ENCODE measurements at places on chromosomes 5 and 9. TPM values are rescaled to one million over a fixed set of nuclear protein-coding genes. Genes with fewer than 3 reads are reported as not detected.

DNA sequence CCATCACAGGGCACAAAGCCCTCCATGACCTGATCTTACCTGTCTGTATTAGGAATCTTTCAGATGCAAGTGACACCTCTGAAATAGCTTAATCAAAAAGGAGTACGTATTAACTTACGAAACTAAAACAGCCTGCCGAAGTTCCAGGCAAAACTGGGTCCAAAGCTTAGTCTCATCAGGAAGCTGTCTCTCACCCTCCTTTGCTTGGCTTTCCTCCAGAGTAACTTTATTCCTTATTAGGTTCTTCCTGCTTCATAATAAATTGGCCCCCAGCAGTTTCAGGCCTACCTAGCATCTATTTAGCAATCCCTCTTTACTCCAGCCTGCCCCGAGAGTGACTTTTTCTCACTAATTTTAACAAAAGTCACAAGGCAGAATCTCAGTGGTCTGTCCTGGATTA lies 58.4 kb upstream of the STK32A start:
- H3K4me1 ChIP-seq = no peaks in the 10 kb centered on the region
- H3K27ac ChIP-seq = no peak overlapping the region
- no peak for DNase-seq
- no peak overlapping the region for H3K4me3 ChIP-seq

- no peak overlapping the region for H3K4me3 ChIP-seq
- H3K36me3 ChIP-seq = no peaks in the 10 kb centered on the region
- no peaks in the 10 kb centered on the region for H3K4me1 ChIP-seq
- no peak for DNase-seq
- no peaks in the 10 kb centered on the region for H3K27me3 ChIP-seq
These were observed 85.5 kb upstream of the PITX1 start for GRCh38 chr5:135119481-135119880.

- no peak overlapping the region for H3K27ac ChIP-seq
- H3K4me1 ChIP-seq = peaks cover 51% of the 10 kb centered on the region
- DNase-seq = no peak
These were observed 24.4 kb downstream of the LMNB1 start for GRCh38 chr5:126801174-126801991.

- H3K27me3 ChIP-seq = no peaks in the 10 kb centered on the region
- no peak overlapping the region for H3K4me3 ChIP-seq
- peaks cover 30% of the 10 kb centered on the region for H3K36me3 ChIP-seq
These were observed 6.7 kb downstream of the FAM114A2 start for GRCh38 chr5:154031937-154032489.

GRCh38 chr5:160702934-160703333 lies 149.1 kb downstream of the ATP10B start:
- no peak overlapping the region for H3K27ac ChIP-seq
- H3K4me1 ChIP-seq = no peaks in the 10 kb centered on the region
- H3K27me3 ChIP-seq = no peaks in the 10 kb centered on the region
- no peak overlapping the region for H3K4me3 ChIP-seq
- no peak for DNase-seq

DNA sequence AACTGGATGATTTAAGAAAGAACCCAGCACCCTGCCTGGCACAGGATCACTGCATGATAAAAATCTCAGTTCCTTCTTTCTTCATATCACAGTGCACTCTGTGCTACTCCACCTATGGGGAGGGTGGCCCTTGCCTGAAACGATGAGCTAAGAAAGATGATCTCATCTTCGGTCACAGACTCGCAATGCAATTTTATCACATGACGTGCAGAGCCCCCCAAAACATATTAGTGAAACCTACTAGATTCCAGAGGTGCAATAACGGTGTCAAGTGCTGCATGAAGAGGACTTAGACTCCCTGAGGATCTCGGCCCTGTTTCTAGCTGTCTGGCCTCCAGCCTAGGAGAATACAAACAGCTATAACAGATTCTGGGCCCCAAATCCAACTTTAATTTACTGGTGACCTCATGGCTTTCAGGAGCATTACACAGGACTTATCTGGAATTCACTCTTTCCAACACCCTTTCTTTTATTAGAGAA lies 104.0 kb downstream of the EBF1 start:
- H3K4me3 ChIP-seq = no peak overlapping the region
- no peaks in the 10 kb centered on the region for H3K4me1 ChIP-seq
- H3K27me3 ChIP-seq = peaks cover 4% of the 10 kb centered on the region
- DNase-seq = no peak
- no peak overlapping the region for H3K27ac ChIP-seq

- H3K27ac ChIP-seq = peak overlapping the region; percentile 9
- H3K27me3 ChIP-seq = no peaks in the 10 kb centered on the region
- no peak overlapping the region for H3K4me3 ChIP-seq
- H3K4me1 ChIP-seq = peaks cover 11% of the 10 kb centered on the region
- no peak for DNase-seq
These were observed 120.5 kb downstream of the MARCHF3 start for GRCh38 chr5:126909856-126910255.

GRCh38 chr9:34503406-34503805 lies 19.4 kb downstream of the ENHO start:
- H3K27me3 ChIP-seq = peaks cover 7% of the 10 kb centered on the region
- no peak overlapping the region for H3K27ac ChIP-seq
- H3K36me3 ChIP-seq = no peaks in the 10 kb centered on the region
- H3K4me3 ChIP-seq = no peak overlapping the region

DNA sequence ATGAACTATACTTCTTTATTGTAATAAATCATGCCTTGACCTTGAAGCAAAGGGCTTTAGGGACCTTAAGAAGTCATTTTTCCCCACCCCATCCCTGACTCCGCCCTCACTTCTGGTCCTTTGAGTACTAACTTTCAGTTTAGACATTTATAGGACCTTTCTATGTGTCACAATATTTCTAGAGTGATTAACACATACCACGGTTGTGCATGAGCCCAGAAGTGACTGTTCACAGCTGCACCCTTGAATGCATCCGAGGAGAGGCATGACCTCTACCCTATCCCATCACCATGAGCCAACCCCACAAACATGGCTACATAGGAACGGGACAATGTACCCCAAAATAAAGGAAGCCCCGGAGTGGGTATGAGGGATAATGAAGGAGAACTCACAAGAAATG lies 160.3 kb downstream of the HSD17B3 start:
- no peak overlapping the region for H3K4me3 ChIP-seq
- no peak for DNase-seq
- H3K4me1 ChIP-seq = peaks cover 3% of the 10 kb centered on the region
- no peak overlapping the region for H3K27ac ChIP-seq
- peaks cover 5% of the 10 kb centered on the region for H3K27me3 ChIP-seq

GRCh38 chr5:171710451-171711024 lies 75.1 kb upstream of the SMIM23 start:
- no peaks in the 10 kb centered on the region for H3K27me3 ChIP-seq
- no peaks in the 10 kb centered on the region for H3K4me1 ChIP-seq
- H3K27ac ChIP-seq = no peak overlapping the region
- H3K4me3 ChIP-seq = no peak overlapping the region
- DNase-seq = no peak

DNA sequence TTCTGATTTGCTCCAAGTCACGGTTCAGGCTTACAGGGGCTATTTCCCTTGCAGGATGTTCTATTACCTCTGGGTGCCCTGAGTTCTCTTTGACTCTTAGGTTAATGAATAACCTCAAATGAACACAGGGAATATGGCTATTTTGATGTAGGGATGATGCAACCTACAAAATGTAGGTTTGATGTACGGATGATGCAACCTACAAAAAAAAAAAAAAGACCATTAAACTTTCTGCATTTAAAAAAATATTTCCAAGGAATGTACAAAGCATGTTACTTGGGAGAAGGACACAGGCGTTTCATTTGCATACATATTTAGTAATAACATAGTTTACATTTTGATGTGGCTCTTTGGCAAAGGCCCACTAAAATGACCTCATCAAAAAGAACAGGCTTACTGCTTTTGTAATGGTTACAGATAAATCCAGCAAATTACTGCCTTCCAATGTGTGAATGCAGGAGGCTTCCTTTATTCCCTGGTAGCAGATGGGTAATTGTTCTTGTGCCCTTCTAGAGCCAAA lies 36.3 kb downstream of the ZNF474 start:
- H3K27me3 ChIP-seq = peaks cover 5% of the 10 kb centered on the region
- no peak overlapping the region for H3K4me3 ChIP-seq
- DNase-seq = no peak
- no peaks in the 10 kb centered on the region for H3K4me1 ChIP-seq
- no peaks in the 10 kb centered on the region for H3K36me3 ChIP-seq

DNA sequence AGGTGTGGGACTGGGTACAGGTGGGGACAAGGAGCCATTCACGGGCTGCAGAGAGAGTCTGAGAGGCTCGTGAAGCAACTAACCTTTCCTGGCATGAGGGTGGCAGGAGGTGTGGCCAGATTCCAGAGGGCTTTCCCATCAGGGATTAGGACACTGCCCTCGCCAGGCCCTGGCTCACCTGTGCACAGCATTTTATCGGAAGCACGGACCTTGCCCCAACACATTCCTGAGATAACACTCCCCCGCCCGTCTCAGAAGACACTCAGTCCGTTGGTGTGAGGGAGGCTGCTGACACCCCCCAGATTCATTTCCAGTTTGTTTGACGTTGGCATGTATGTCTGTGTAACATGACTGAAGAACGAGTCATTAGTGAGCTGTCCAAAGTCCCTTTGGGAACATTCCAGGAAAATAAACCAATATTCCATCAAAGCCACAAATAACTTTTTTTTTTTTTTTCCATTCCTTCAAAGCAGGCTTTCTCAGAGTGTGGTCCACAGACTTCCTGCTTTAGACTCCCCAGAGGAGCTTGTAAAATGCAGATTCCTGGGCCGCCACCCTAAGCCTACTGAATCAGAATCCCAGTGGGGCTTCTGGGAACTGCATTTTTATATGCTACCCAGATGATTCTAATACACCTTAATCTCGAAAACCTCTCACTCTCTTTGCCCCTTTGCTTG lies 23.4 kb downstream of the WWC1 start:
- H3K4me3 ChIP-seq = no peak overlapping the region
- no peak overlapping the region for H3K27ac ChIP-seq
- H3K4me1 ChIP-seq = no peaks in the 10 kb centered on the region

GRCh38 chr9:3900673-3901318 lies 375.0 kb upstream of the RFX3 start:
- H3K36me3 ChIP-seq = peaks cover 1% of the 10 kb centered on the region
- no peak for DNase-seq
- peaks cover 2% of the 10 kb centered on the region for H3K27me3 ChIP-seq

GRCh38 chr9:113963696-113964494 lies 87.8 kb downstream of the ZNF618 start:
- no peaks in the 10 kb centered on the region for H3K36me3 ChIP-seq
- DNase-seq = no peak
- H3K4me3 ChIP-seq = no peak overlapping the region
- H3K27me3 ChIP-seq = no peaks in the 10 kb centered on the region
- H3K27ac ChIP-seq = no peak overlapping the region

DNA sequence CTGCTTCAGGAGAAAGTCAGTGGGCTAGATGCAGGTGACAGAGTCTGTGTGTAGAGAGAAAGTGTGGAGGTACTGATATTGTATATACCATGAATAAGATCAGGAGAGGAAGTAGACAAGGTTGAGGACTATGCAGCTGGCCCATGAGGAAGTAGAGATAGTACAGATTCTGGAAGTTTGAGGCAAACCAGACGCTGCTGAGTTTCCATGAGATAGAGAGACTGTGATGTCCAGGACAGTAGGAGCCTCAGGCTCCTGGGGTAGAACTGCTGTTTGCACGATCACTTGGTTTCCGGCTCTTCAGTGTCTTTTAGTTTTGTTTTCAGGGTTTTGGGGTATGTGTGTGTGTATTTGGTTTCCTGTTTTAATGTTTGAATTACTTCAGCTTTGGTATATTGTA lies 13.6 kb downstream of the OTULINL start:
- DNase-seq = peak; percentile 51
- H3K27ac ChIP-seq = peak overlapping the region; percentile 90
- H3K27me3 ChIP-seq = no peaks in the 10 kb centered on the region
- peak overlapping the region; percentile 68 for H3K4me3 ChIP-seq

GRCh38 chr9:105683688-105684275 lies 10.6 kb upstream of the TMEM38B start:
- H3K36me3 ChIP-seq = no peaks in the 10 kb centered on the region
- no peaks in the 10 kb centered on the region for H3K4me1 ChIP-seq
- peaks cover 7% of the 10 kb centered on the region for H3K27me3 ChIP-seq
- H3K27ac ChIP-seq = no peak overlapping the region
- H3K4me3 ChIP-seq = no peak overlapping the region
- DNase-seq = no peak

- H3K27ac ChIP-seq = peak overlapping the region; percentile 36
- peaks cover 40% of the 10 kb centered on the region for H3K36me3 ChIP-seq
- no peak overlapping the region for H3K4me3 ChIP-seq
- peaks cover 12% of the 10 kb centered on the region for H3K4me1 ChIP-seq
These were observed 38.2 kb upstream of the TNIP1 start for GRCh38 chr5:151118913-151119575.

The SLC36A3 gene
- not detected for total RNA-seq

The NUTM2G gene
- total RNA-seq = not detected

The ECPAS gene
- total RNA-seq = 56.8 TPM

The COX7C gene
- total RNA-seq = 925 TPM

The BARX1 gene
- total RNA-seq = 0.21 TPM

The TRIM23 gene
- total RNA-seq = 6.2 TPM

The FBXL7 gene
- not detected for total RNA-seq

The WDR38 gene
- total RNA-seq = not detected

Measured in activated naive CD4-positive, alpha-beta T cell treated with anti-CD3 and anti-CD28 coated beads for 36 hours (primary cell).